ENCODE measurements at places on chromosomes 6 and 20.

DNA sequence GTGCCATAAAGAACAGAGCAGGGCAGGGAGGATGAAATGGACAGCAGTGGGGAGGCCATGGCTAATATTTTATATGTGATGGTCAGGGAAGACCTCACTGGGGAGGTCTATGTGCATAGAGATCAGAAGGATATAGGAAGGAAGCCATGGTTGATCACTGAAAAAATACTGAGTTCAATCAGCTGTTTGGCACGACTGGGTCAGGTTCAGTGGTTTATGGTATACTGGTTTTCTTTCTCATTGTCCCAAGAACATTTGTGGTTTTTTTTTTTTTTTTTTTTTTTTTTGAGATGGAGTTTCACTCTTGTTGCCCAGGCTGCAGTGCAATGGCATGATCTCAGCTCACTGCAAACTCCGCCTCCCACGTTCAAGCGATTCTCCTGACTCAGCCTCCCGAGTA, 78.3 kb upstream of the TIAM2 start:
- no peak for DNase-seq

GRCh38 chr6:73691512-73691911, 4.5 kb upstream of the CD109 start:
- no peak for DNase-seq

DNA sequence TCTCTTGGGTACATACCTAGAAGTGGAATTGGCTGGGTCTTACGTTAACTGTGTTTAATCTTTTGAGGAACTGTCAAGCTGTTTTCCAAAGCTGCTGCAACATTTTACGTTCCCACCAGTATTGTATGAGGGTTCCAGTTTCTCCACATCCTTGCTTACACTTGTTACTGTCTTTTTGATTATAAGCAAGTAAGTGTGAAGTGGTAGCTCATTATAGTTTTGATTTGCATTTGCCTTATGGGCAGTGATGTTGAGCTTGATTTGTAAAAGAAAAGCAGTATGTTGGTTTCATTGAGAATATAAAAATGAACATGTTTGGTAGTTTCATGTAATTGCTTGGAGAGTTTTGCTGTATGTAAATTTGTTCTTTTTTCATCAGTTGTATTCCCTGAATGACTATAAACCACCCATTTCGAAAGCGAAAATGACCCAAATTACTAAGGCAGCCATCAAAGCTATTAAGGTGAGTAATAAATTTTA, 40.4 kb downstream of the SCAF8 start:
- no peak for DNase-seq

GRCh38 chr6:169101036-169101805, 152.4 kb downstream of the THBS2 start:
- DNase-seq = no peak

DNA sequence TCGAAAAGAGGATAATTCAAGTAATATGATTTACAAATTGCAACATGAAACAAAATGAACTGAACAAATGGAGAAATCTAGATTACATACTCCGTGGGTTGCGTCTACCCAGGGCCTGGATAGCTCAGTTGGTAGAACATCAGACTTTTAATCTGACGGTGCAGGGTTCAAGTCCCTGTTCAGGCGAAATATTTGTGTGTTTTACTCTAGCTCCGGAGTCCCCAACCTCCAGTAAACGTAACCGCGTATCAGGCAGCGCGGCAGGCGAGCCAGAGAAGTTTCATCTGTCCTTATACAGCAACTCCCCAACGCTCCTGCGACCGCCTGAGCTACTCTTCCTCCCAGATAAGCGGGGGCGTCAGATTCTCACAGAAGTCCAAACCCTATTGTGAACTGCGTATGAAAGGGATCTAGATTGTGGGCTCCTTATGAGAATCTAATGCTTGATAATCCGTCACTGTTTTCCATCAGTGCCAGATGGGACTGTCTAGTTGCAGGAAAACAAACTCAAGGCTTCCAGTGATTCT, 176.1 kb downstream of the TRIM27 start:
- no peak for DNase-seq

DNA sequence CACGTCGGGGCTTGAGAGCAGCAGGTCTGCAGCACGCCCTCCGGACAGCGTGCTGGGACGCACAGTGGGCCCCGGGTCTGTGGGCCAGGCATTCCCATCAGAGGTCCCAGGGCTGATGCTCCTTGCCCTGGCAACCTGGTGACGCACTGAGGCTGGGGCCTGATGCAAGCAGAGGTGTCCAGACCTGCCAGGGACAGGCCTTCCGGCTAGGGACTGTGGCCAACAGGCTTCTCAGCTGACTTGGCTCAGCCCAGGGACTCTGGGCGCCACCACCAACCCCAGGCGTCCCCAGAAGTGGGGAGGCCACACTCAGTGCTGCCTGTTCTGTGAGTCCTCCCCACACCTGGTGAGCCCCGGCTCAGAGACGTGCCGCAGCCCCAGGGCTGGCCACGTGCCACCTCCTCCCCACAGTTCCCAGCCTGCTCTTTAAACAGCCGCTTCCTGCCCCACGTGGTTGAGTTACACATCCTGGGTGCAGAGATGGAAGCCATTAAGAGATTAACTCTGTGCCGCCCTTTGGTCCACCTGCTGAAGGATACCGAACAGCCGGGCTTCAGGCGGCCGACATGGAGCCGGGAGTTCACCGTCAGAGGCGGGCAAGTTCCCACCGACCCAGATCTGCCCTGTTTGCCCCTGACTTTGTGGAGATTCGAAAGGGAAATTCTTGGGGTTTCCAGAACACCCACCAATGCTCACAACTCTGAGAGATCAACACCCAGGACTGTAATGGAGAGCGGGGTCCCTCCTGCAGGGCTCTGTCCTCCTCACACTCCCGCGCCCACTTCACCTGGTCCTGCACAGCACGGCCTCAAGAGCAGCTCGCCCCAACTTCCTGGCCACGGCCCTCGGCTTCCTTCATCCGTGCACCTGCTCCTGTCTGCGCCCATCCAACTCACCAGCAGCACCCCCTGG, 37.6 kb upstream of the ZBP1 start:
- peak; percentile 15 for DNase-seq

DNA sequence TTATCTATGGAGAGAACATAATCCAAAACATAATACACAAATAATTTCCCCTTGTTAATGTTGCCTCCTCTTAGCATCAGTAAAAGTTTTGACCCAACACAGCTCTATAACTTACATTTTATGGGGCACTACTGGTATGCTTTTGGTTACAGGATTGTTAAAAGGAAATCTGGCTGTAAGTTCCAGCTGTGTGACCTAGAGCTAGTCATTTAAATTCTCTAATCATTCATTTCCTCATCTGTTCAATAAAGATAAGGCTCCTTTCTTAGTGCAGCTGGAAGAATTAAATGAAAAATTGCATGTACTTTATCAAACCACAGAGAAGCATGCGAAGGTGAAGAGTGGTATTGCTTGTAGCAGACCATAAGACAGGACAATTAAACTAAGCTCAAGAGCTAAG, 4.6 kb downstream of the SLC17A2 start:
- no peak for DNase-seq

DNA sequence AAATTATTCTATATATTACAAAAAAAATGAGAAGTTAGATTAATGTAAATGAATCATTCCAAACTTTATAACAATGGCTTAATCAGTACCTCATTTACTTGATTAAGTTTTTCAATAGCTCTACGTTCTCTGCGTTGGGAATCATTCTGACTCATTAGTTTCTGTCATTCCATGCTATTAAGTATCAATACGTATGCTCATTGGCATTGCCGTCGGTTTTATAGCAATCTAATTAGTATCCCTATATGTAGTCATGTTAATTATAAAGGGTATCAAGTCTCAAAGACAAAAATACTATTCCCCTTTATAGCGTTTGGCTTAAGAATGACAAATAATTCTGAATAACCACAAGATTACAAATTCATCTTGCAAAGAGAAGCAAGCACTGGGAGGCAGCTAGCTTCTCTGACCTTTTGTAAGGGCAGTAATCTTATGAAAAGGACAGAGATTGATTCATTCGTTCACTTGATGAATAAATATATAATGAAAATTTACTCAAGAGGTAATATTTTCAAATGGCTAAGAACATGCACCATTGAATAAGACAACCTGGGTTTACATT, 41.8 kb downstream of the OLIG3 start:
- no peak for DNase-seq

- no peak for DNase-seq
Observed at GRCh38 chr6:33391922-33392594, 435 bp downstream of the KIFC1 start.

DNA sequence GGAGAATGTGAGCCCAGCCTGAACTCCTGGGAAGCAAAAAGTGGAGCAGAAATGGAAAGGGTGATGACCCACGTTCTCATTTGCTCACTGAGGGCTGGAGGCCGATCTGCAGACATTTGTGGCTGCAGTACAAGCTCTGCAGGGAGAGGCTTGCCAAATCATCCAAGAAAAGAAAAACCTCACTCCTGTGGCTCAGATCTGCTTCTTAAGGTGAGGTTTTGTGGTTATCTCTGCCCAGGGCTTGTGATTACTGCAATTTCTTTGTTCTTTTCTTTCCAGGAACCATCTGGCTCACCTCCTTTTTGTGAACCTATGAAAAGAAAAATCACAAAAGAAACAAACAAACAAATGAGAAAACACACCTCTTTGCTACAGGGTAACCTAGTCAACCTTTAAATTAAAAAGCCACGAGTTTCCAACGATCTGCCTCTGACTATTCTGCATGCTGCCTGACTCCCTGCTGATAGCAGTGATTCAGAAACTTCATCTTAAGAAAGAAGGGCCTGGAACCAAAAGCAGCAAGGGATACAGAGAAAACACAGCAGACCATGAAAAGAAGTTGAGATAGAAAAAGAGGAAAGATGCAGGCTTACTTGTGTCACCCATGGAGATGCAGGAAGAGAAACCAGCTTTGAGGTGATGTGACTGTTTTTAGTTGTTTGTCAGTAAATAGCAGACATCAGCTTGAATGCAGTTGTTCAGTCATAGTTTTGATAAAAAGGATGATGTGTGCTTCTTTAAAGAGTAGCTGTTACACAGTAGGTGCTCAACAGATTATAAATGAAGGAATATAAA, 165.1 kb downstream of the LMBRD1 start:
- DNase-seq = no peak

DNA sequence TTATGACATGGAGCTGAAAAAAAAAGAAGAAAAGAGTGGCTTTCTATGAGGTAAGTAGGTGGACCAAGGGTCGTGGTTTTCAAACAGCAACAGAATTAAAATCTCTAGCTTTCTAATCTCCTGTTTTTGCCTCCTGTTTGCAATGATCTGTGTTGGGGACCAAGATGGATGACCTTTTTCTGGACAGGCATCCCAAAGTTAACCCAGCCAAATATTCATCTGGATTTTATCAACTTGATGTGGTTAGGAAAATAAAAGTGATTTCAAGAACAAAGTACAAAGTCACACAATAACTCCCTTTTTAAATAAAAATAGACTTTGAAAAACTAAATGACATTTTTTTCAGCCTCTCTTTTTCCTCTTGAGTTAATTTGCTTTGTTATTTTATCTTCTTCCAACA, 282.1 kb upstream of the PRDM1 start:
- DNase-seq = no peak

GRCh38 chr6:169972736-169973135, 221.3 kb downstream of the ERMARD start:
- DNase-seq = no peak

DNA sequence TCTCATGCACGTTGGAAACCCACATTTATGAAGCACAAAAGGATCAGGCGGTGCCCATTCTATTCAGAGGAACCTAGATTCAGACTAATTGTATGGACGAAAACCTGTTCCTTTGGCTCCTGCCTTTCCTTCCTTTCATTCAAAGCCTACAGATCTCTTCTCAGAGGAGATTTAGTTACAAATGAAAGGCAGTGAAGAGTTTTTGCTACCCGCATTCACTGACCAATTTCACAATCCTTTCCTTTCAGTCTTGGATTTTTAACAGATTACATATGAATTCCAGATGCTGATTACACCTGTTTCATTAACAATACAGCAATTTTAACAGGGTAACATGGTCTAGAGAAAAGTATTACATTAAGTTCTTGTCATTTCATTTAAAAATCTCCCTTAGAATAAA, 32.0 kb downstream of the TMEM242 start:
- DNase-seq = no peak

GRCh38 chr20:21512634-21513180, 1.2 kb downstream of the NKX2-2 start:
- peak; percentile 12 for DNase-seq

DNA sequence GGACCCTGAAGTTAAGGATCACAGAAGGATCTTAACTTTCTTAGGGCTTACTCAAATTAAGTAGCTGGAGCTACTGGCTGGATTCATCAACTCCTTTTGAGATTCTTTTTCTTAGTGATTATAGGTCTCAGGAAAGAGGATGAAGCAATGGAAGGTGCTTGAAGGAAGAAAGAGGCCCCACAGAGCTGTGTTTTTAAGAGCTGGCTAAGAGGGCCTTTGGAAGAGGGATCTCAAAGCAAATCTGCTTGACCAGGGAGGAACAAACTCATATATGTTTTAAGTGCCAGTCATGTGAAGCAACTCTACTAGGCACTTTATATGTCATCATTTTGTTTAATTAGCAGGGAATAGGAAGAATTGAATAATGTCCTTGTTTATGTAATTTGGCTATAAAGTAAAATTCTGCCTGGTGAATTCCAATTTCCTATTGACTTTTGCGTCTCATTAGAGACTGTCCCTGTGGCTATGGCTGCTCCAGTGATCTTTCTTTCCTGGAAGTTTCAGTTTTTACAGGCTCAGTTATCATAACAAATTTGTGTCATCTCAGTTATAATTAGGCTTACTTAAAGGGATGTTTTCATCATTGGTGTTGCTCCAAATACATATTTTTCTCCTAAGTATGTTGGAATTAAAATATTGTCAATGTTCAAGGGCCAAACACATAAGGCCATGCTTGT, 222.8 kb upstream of the CITED2 start:
- DNase-seq = no peak

- no peak for DNase-seq
Observed at GRCh38 chr6:165034271-165034741, 275.1 kb downstream of the C6orf118 start.

GRCh38 chr20:13771853-13772453, 12.8 kb downstream of the ESF1 start:
- DNase-seq = peak; percentile 27

- no peak for DNase-seq
Observed at GRCh38 chr6:144820270-144820669, 535.1 kb downstream of the UTRN start.

DNA sequence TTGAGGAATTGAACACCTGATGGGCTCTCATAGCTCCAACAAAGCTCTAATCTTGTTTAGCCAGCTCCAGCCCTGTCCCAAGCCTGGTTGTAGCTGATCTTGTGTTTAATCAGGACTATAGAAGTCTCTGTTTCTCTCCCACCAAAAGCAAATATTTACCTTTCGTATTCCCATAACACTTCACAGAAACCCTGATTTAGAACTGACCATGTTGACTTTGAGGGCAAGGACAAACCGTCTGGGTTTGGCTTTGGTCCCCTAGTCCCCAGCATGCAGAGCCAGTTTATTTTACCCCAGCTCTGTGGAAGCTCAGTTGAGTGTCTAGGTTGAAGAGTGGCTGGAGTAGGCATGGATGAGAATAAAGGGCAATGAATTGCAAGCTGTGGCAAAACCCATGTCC, 18.0 kb upstream of the SIM1 start:
- no peak for DNase-seq

DNA sequence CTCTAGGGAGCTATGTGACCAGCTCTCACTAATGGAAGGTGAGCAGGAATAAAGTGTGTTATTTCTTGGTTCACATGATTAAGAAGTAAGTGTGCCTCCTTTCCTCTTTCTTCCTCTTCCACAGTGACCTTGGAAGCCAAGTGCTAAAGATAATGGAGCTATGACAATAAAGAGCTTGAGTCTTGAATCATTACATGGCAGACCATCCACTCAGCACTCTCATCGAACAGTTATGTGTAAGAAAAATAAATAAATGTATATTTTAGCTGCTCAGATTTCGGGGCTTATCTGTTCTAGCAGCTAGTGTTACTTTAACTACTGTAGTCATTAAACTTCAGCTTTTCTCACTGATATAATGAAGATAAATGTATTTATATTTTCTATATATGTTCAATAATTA, 72.9 kb downstream of the HDGFL1 start:
- no peak for DNase-seq

All from natural killer cell (primary cell).